Activated CD8-positive, alpha-beta T cell treated with anti-CD3 and anti-CD28 coated beads, Interleukin-2, amount 10 ng/mL, durations not matched to agents 7 days and 5 days (primary cell): ENCODE measurements at places on chromosomes 1 and 21.

DNA sequence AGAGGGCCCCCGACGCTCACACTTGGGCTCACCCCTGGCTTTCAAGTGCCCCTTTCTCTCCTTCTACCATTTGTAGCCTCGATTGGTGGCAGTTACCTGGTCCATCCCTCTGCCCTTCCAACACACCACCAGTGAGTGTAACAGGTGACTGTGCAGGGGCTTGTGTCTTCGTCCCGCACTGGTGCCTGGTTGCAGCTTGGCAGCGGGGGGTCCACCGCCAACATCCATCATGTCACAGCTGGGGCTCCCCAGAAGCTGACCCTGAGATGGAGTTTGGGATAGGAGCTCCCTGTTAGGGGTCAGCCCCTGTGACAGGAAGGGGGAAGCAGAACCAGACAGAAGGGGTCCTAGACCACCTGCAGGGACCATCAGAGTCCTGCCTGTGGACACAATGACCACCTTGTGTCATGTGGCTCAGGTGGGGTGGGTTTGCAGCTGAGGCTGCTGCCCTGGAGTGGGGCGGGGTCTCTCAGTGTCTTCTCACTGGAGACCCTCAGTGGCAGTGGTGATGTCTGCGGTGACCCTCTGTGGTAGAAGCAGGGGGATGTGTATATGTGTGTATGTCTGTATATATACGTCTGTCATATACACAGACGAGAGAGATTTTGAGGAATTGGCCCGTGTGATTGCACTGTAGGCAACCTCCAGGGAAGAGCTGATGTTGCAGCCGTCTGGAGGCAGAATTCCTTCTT lies 3.6 kb upstream of the CALML6 start:
- no peak for DNase-seq

- peak; percentile 24 for DNase-seq
Observed at GRCh38 chr1:210582205-210582970, 253.7 kb downstream of the HHAT start.

DNA sequence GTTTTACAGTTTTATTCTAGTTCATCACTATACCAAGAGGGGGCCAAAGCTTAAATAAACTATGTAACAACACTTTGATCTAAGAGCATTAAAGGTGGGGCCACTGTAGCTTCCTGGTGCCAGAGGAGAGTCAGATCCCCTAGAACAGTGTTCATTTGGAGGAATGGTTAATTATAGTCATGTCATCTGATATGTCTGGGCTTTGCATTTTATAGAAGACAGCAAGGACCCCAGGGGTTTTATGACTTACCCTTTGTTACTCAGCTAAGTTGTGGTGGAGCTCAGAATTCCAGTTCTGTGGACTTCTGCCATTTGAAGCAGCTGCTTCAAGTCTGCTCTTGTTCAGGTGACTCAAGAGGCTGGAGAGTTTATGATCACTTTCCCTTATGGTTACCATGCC lies 16.7 kb downstream of the KDM4A start:
- DNase-seq, result no peak

DNA sequence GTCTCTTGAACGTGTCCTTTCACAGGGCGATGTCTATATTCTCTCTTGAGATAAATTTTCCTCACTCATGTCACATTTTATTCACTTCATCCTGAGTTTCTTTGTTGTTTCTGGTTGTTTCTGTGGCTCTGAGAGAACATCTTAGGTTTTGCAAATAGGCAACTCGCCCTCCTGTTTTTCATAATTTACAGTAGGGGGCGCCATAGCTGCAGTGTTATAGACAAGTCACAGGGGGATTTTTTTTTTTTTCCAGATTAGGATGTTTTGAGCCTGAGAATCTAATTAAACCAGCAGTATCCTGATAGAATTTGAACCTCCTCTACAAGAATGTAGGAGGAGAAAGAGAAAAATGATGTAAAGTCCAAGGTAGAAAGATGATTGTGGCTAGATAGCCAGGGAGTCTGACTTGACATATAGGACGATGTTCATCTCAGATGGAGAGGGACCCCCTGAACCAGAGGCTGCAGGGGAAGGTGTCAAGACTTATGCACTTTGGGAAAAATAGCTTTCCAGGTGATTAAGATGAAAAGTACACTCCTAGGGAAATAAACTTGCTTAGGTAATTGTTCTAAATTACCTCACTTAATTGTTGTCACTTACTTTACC lies 76.3 kb downstream of the ZP4 start:
- no peak for DNase-seq

DNA sequence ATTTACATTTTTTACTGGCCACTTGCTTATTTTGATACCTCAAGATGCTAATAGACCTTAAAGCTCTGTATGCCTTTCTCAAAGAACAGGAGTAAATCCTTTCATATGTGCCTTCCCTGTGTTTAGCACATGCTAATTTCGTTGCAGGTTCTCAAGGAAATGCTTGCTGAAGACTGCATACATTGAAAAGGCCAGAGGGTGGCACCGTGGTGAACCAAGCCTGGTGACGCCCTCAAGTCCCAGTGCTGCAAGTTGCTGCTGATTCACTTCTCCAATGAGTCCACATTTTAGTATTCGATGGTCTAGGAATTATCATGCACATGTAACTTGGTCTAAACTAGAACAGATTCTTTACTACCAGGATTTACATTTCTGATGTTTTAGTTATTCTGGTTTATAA lies 94.1 kb downstream of the CLDN17 start:
- DNase-seq, result no peak

DNA sequence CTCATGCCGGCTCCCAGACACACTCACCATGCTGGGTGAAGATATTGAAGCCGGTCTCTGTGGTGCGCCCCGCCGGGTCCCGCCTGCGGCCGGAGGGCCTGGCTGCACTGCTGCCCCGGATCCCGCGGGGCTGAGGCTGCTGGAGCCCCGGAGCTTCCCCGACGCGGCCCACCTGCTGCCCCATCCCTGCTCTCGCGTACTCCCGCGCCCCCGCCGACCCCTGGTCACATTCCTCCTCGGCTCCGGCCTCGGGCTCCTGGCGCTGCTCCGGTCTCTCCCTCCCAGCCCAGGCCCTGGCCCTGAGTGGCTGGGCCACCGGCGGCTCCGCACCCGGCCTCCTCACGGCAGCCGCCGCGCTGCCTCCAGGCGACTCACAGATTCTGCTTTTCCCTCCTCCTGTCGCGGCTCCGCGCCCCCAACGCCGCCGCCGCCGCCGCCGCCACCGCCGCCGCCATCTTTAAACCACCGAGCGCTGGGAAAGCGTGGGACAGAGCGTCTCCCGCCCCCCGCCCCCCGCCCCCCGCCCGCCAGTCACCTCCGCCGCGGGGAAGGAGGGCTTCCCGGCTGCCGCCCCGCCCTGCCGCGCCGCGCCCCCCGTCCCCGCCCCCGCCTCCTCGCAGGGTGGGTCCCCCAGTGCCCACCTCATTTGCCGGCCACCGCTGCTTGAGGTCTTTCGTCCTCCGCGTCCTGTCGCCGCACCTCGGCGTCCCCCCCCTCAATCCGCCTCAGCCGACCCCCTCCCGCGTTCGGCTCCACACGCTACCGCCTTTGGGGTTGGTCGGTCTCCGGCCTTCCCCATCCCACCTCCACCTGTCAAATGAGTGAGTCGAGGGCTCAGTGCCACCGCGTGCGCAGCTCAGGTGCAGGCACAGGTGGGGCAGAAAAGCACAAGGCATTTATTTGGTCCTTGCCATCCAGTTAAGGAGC lies at the start of gene ABL2:
ABL2 (minus strand) TSS at position 464 of the 927 bp plus-strand sequence; CDS start at position 184, 280 bp downstream.
- peak; percentile 37 for DNase-seq

DNA sequence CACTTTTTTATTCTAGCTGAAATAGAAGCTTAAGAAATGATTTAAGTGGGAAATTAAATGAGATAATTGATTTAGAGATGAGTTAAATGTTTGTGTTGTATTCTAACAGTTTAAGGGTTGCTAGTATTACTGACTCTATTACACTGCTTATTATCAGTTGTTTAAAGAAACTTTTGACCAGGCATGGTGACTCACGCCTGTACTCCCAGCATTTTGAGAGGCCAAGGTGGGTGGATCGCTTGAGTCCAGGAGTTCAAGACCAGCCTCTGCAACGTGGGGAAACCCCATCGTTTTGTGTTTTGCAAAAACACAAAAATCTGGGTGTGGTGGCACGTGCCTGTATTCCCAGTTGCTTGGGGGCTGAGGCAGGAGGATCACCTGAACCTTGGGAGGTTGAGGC lies 14.2 kb downstream of the CLIC4 start:
- no peak for DNase-seq

- no peak for DNase-seq
Observed at GRCh38 chr1:234746798-234747196, 136.8 kb upstream of the IRF2BP2 start.

GRCh38 chr1:169361281-169361680 lies 6.3 kb downstream of the NME7 start:
- no peak for DNase-seq

DNA sequence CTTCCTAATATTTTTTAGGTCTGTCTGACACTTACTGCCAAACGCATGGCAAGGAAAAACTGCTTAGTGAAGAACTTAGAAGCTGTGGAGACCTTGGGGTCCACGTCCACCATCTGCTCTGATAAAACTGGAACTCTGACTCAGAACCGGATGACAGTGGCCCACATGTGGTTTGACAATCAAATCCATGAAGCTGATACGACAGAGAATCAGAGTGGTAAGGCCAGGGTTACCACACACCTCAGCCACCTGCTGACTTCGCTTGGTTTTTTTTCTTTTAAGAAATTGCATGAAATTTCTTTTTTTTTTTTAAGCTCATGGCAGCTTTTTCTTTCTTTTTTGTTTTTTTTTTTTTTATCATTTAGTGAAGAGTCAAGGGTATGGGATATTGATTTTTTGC lies 17.2 kb downstream of the ATP1A1 start:
- DNase-seq, result peak; percentile 64

DNA sequence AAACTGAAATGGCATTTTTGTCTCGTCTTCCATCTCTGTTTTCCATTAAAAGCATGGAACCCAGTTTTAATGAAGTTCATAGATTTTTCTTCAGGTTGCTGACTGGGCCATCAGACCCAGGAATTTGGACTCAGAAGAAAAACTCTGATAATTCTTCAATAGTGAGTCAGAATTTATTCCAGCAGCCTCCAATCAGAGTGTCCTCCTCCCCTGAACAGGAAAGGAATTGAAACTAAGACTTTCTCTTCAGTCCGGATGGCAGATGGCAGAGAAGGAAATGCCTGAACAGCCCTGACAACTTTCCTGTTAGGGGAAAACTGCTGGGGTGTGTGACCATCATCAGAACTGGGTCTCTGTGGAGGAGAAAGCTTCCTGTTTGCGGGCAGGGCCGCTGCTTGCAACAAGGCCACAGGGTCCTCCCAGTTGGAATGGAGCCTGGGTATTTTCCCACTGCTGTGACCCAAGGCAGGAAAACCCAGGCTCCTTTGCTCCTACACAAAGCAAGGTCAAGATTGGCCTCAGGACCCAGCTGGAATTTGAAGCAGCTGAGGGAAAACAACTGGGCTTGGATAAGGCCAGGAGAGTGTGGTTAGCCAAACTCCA lies 20.7 kb downstream of the CD34 start:
- DNase-seq, result no peak

DNA sequence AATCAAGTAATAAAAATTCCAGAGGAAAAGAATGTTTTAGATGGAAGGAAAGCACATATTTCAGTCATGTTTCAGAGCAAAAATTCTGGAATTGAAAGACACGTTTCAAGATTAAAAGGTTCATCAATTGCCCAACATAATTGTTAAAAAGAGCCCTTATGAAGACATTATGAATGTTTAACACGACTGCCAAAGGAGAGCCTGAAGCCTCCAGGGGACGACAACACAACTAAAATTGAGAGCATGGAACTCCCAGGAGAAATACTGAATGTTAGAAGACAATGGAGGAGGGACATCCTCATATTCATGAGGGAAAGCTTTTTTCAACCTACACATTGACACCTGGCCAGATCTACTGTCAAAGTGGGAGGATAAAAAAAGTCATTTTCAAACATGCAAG lies 16.0 kb downstream of the OR2T11 start:
- peak; percentile 68 for DNase-seq

DNA sequence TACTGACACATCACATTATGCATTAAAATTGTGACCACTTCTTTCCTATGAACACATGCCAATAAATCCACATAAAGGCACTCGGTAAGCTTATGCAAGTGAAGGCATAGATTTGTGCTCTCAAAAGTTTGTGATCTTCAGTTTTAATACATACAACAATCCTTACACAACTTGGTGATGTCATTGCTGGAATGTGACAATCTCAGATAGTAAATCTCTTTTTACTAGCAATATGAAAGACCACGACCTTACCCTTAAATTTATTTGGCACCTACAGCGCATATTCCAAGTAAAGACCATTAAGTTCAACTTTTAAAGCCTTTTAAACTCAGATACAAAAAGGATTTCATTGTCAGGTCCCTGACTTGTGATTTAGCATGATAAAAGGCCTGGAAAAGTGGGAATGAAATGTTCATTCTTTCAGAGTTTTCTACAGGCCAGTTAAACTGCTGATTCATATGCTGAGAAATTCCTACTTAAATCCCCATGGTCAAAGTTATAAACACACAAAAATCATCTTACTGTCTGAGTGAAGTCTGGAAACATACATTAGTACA lies 157.4 kb downstream of the SIPA1L2 start:
- no peak for DNase-seq
